ENCODE measurements at places on chromosomes 7 and 10.

GRCh38 chr10:68876246-68877138 lies 24.6 kb upstream of the DDX50 start:
- DNase-seq, result no peak

GRCh38 chr10:58414270-58415041 lies 29.2 kb downstream of the TFAM start:
- no peak for DNase-seq

GRCh38 chr7:4235596-4235995 lies 446.5 kb upstream of the FOXK1 start:
- no peak for DNase-seq

DNA sequence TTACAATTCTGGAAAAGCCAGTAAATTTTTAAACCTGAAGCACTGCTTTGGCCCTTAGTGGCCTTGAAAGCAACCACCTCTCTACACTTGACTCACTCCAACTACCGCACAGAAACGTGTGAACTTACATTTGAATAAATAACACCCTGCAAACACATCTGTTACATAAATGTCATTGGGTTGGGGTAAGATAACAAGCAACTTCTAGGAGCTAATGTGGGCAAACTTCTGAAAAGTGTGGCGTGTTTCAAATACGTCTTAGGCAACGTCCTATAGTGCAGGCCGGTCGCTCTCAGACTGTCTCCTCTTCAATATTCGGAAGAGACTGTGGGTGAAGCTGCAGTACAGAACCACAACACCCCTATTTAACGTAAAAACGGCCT lies 474 bp downstream of the ORC5 start:
- no peak for DNase-seq

- no peak for DNase-seq
Measured at GRCh38 chr7:2164646-2165045, 68.1 kb downstream of the MAD1L1 start.

DNA sequence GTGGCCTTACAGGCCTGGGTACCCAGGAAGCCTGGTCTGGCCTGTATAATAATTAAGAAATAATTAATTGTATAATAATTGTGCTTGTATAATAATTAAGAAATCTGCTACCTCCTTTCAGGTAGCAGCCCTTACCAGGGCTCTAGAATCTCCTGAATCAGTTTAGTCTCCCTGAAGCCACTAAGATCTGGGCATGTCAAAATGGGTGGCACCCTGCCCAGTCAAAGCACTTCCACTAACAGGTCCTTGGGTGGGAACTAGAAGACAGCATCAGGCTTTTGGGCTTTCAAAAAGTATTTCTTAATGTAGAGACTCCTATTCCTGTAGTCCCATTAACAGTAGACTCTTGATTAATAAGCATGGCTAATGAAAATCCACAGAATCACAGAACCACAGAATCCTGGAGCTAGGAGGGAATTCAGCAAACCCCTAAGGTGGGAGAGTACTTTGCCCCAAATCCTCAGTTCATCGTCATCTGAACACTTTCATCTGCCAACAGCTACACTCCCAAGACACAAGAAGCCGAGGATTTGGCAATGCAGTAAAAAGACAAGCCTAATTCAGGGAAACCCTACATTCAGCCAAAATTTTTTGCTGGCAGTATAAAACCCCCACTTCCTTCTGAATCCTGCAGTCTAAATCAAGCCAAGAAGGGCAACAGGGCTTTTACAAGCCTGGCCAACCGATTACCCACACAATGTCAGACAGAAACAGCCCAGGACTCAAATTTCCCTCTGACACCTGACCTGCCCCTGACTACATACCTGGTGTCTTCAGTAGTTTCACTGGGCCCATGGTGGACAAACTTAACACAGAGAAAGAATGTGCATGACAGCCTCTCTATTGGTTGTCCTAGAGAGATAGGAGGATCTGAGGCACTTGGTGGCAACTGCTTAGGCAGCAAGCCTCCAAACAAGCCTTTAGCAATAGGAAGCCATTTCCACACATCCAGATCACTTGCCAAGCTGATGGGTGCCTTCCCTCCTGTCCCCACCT lies 5.9 kb upstream of the IL6 start:
- no peak for DNase-seq

DNA sequence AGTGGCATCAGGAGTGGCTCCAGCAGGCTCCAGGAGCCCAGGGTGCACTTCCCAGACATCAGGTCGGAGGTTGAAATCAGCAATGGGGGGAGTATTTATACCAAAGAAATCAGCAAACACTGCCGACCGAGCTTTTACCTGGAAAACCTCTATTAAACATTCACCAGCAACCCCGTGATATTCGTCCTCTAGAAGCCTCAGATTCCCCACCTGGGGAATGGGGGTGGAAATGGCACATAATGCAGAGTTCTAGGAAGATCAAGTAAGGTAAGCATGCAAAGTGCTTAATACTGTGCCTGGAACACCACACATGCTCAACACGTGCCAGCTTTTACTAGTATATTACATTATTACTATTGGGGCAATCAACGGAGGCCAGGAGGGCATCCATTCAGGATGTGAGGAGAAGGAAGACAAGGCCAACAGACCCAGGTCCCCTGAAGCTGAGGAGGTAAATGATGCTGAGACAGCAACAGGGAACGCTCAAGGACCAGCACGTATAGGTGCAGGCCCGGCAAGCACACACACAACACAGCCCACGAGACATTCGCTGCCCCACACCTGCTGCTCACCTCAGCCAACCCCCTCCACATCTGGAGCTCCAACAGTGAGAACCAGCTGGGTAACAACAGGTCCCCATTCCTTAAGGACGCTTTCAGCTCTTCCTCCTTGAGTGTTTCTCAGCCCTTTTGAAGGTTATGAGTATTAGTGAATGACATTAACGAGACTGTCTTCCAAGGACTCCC lies 125.5 kb downstream of the TNS3 start:
- DNase-seq, result no peak

DNA sequence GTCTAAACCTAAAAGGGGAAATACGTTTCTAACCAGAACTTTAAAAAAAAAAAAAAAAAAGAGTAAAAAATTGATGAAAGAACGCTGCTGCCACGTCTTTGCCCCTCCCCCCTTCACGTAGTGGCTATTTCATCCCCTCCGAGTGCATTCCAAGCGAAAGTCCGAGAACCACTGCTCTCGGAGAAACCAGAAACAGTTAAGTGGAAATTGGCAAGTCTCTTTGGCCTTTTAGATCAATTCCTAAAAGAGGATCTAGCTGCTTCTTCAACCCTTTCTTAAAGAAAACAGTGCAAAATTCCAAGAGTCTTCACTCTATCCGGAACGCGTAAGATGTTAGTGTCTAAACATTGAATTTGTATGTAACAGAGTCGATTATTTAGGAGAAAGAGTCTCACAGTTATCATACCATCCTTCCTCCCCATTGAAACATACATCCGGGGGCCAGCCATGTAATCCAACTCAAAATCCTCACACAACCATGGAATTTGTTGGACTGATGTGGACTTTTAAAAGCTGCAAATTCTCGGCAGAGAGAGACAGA lies 1.1 kb downstream of the P4HA1 start:
- peak; percentile 28 for DNase-seq

DNA sequence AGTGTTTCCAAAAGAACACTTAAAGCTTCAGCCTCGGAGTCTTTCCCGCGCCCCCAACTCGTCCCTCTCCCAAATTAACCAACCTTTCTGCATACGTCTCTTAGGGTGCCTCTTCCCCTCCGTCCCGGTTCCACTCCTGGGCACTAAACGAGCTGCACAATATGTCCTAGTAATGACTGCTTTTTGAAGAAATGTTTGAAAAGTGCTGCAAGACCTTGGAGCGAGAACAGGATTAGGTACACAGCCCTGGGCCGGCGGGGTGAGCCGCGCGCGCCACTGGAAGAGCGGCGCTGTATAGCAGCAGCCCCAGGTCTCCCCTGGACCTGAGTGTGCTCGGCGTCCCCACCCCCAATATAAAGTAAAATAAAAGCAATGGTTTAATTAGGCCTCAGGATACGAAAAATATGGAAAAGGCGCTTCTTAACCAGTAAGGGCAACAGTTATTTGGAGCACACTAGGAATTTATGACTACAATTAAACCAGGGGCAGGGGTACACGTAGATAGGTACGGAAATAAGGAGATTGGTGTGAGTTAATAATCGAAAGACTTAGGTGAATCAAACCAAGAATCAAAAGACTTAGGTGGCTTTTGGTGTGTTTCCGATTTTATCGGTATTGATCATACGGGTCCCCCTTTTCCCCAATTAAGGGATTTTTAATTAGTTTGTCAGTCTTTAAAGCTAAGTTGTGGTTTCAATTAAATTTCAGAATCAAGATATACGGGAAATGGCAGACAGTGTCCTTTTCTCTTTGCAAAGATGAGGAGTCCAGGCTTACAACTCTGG lies 1.9 kb downstream of the TET1 start:
- no peak for DNase-seq

DNA sequence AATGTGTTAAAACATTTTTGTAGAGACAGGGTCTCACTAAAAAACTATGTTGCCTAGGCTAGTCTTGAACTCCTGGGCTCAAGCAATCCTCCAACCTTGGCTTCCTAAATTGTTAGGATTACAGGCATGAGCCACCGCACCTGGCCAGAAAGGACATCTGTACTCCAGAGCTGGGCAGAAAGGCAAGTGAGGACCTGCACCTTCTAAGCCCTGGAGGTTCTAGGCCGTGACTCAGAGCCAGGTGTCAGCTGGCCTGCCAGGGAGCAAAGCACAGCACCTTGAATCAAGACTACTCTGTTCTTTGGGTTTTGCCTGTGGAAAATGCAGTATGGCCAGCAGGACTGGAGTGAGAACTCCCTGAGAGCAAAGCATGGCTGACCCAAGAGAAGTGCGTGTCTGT lies 396.5 kb downstream of the ADRA2A start:
- no peak for DNase-seq

DNA sequence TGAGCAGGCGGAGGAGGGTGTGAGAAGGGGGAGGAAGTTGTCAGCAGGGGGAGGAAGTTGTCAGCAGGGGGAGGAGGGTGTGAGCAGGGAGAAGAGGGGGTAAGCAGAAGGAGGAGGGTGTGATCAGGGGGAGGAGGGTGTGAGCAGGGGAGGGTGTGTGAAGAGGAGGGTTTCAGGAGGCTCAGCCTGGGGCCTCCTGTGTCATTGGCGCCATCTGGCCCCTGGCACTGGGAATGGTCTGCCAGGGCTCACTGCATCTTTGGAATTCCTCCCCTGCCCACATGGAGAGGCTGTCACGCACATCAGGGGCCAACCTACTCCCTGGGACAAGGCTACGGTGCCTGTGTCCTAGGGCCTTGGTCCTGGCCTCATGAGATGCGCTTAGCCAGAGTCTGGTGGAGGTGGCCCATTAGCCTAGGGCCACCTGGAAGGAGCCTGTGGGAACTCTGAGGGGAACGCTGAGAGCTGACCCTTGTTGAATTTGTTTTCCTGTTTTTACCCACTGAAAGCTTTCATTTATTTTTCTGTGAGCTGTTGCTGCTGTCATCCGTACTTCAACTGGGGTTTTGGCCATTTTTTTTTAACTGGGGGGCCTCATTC lies 18.0 kb downstream of the CAMK2B start:
- DNase-seq, result no peak

DNA sequence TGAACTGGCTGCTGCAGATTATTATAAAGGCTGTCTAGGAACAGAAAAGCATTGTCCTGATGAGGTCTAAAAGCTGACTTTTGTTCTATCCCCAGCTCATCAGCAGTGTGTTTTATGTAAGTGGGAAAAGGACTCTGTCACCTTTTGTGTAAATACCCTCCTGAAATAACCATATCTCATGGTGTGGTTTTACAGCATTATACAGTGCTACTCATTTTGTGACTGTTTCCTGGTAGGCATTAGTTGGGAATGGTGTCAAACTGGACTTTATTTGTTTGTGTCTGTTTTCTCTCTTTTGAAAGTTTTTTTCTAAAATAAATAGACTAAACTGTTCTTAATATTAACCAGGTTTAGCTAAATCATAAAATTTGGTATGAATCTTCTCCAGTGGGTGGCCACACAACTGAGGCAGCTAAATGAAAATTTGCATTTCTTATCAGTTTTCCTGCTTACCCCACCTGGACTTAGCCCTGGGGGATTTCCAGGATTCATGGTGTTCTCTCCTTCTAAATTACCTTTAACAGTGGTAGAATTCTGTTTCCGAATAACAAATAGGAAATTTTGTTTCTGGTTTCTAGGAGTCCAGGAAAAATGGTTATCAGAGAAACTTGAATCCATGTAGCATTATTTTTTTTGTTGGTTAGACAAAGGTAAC lies 140.9 kb downstream of the LHFPL3 start:
- DNase-seq, result no peak

DNA sequence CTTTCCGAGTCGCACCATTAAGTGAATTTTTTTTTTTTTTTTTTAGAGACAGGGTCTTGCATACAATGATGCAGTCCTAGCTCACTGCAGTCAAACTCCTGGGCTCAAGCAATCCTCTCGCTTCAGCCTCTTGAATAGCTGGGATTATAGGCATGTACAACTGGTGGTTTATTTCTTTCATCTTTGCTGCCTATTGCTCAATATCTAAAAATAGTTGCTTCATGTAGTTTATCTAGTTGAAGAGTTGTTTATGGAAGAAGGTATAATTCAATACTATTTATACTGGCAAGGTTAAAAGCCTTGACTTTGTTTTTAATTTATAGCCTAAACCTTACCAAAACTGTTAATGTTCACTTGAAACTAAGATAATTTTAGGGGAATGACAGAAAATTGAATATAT lies 66.9 kb downstream of the SEMA3D start:
- no peak for DNase-seq

DNA sequence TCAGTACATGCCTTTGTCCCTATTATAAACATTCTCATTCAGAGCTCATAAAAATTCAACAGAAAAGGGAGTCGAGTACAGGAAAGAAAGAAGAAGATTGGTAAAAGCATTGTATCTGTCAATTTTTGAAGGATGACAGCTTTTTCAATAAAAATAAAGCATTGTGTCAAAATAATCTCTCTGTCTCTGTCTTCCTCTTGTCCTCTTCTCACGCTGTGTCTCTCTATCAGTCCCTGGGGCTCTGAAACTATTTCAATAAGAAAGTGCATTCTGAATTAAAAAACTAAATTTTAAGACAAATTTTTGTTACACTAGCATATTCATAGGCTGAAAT lies 248.4 kb downstream of the TNS3 start:
- DNase-seq, result no peak

- DNase-seq, result no peak
Measured at GRCh38 chr10:17506390-17506789, 52.0 kb upstream of the ST8SIA6 start.

GRCh38 chr7:131652194-131652593 lies 95.8 kb upstream of the PODXL start:
- no peak for DNase-seq

DNA sequence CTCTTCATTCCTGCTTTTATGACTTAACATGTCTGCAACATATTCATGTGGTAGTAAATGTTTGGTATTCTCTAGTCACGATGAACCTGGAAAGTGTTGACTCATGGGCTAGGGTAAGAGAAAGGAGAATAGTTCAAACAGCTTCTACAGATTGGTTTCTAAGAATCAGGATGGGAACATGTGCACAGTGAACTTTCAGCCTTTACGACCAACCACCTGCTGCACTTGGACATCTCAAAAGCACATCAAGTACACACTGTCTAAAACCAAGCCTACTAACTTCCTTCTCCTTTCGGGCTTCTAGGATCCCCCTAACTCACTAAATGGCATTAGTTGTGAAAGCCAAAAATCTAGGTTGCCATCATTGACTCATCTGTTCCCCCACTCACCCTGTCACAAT lies 85.5 kb downstream of the CUL2 start:
- DNase-seq, result no peak

- peak; percentile 20 for DNase-seq
Measured at GRCh38 chr7:11212080-11212711, 238.5 kb downstream of the PHF14 start.
